ENCODE measurements at places on chromosomes 7 and 10.

GRCh38 chr10:73768881-73769280 lies 13.0 kb upstream of the CHCHD1 start:
- DNase-seq: peak; percentile 76

- DNase-seq: peak; percentile 10
Observed at GRCh38 chr7:134710511-134710853, 63.8 kb downstream of the BPGM start.

DNA sequence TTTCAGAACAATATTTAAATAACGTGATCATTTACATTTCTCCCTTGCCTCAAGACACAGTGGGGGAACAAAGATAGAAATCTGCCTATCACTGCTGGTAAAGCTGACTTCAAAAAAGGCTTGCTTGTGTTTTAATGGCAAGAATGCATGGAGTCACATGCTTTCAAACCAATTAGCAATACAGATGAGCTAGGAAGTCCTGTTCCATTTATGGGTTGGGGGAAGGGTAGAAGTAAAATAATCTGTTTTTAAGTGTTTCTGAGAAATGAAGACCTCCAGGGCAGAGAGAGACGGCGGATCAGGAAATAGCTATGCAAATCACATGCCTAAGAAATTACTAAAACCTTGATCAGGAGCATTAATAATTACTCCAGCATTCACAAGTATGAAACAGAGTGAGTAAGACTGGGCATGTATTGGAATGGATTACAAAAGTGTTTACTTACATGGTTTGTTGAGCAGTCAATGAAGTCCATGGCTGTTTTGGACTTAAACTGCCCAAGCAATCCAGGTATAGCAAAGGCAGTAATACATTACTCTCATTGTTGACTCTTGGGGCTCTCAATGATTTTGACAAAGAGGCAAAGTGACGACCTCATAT lies 142.0 kb downstream of the ARID5B start:
- DNase-seq: no peak

GRCh38 chr10:116817178-116817577 lies 32.1 kb upstream of the ENO4 start:
- DNase-seq: no peak

DNA sequence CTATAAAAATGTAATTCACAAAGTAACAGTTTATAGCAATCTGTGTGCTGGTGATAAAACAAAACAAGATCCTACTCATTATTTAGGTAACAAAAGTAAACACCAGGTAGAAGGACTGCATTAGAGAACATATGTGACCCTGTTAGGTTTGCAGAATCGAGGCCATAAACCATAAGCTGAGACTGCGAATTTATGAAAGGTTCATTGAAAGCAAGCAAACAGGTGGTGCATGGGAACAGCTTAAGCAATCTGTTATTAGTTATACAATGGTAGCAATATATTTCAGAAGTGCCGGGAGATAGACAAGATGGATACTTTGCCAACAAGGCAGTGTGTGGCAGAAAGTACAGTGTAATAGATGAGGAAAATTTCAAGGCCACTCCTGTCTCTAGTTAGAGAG lies 23.5 kb upstream of the FAM133B start:
- no peak for DNase-seq

- DNase-seq: no peak
Observed at GRCh38 chr10:55019439-55019838, 218.4 kb upstream of the PCDH15 start.

- no peak for DNase-seq
Observed at GRCh38 chr10:56763090-56763489, 402.0 kb upstream of the ZWINT start.

- DNase-seq: no peak
Observed at GRCh38 chr10:82618007-82618406, 743.0 kb downstream of the NRG3 start.

DNA sequence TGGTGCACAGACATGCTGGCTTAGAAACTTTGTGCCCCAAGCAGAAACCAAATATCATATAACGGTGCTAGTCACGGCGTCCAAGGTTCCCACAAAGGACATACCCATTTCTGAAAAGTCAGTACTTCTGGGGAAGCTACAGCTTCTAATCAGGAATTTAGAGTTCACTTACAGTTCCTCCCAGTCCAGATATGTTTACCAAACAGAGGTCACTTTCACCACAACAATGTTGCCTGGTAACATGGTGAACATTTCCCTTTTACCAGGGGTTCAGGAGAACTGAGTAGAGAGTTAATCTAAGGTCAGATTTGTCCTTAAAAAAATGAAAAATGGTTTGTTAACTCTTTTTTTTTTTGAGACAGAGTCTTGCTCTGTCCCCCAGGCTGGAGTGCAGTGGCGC lies 265.9 kb upstream of the MKLN1 start:
- DNase-seq: no peak

GRCh38 chr7:151008143-151008510 lies 16.2 kb downstream of the ATG9B start:
- peak; percentile 26 for DNase-seq

DNA sequence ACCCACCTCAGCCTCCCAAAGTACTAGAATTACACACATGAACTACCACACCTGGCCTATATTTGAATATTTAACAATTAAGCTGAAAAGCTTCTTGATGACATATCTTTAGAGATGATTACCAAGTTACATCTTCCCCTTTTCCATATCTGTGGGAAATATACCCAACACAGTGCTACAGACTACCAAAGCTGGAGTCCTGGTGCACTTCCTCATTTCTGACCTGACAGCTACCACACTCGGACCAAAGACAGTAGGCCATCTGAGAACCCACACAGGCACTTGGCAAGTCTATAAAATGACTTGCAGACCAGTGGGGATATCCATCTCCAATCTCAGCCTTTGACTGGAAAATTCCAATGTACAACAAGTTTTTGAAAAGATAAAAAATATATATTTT lies 270.4 kb upstream of the KLF14 start:
- DNase-seq: no peak

- no peak for DNase-seq
Observed at GRCh38 chr10:33410096-33410859, 75.8 kb upstream of the NRP1 start.

GRCh38 chr7:2354939-2355704 lies 495 bp downstream of the EIF3B start:
- DNase-seq: peak; percentile 22

GRCh38 chr7:100360135-100360854 lies 2.4 kb downstream of the PILRB start:
- DNase-seq: no peak

GRCh38 chr10:87713707-87714106 lies 54.0 kb downstream of the PAPSS2 start:
- DNase-seq: no peak

- no peak for DNase-seq
Observed at GRCh38 chr7:51223505-51223904, 93.1 kb downstream of the COBL start.

DNA sequence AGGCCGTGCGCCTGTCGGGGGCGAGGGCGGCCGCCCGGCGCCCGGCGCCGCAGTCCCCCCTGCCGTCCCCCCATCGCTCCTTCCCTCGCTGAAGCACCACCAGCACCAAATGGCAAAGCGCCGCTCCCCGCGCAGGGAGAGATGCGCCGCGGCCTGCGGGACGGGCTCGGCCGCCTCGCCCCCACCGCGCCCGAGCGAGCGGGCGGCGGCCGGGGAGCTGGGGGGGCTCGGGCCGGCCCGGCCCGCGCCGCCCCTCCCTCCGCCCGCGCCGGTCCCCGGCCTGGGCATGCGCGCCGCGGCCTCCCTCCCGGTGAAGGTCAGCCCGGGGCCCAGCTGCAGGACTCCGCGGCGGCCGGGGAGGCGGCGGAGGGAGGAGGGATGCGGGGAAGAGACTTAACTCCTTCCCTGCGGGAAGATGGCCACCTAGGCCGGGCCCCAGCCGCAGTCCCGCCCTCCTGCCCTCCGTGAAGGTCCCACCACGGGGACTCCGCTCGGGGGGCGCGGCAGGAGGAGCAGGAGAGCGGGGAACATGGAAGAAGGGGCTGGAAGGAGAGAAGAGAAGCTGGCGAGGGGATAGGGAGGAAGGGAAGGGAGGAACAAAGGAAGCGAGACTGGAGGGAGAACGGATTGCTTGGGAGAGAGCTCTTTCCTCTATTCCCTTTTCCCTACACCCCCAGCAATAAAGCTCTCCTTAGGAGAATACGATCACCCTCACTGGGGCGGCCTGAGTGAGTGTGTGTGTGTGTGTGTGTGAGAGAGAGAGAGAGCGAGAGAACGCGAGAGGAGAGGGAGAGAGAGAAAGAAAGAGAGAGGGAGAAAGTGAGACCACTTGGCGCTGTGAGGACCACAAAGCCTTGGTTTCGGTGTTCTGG lies 3.4 kb upstream of the SMARCD3 start:
- DNase-seq: no peak

DNA sequence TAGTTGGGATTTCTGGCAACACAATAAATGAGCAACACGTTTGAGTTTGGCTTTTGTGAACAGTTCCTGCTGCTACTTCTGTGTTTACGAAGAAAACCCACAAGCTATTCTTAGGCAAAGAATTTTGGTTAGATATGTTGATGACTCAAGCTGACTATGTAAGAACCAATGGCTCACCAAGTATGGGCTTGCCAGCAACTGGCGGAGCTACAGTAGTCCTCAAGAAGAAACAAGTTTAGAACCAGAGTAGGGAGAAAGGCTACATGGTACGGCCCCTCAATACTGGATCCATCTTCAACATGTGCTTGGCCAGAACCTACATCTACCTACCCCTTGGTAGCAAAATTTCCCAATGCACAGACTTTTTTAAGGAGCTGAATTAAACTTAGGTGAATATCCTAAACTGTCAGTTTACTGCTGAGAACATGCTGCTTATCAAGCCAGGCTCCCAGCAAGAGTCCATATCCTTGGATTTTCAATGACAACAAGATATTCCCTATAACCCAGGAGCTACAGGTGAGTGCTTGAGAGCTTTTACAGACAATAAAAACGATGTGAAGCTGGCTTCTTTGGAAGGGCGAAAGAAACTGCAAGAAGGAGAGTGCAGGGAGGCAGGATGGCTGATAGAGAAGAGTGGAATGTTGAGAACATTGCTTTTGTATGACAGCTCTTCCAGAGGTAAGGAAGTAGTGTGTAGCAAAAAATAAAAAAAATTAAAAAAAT lies 74.3 kb upstream of the ASAH2 start:
- DNase-seq: peak; percentile 35

GRCh38 chr7:30468041-30468440 lies 10.5 kb downstream of the NOD1 start:
- DNase-seq: no peak

DNA sequence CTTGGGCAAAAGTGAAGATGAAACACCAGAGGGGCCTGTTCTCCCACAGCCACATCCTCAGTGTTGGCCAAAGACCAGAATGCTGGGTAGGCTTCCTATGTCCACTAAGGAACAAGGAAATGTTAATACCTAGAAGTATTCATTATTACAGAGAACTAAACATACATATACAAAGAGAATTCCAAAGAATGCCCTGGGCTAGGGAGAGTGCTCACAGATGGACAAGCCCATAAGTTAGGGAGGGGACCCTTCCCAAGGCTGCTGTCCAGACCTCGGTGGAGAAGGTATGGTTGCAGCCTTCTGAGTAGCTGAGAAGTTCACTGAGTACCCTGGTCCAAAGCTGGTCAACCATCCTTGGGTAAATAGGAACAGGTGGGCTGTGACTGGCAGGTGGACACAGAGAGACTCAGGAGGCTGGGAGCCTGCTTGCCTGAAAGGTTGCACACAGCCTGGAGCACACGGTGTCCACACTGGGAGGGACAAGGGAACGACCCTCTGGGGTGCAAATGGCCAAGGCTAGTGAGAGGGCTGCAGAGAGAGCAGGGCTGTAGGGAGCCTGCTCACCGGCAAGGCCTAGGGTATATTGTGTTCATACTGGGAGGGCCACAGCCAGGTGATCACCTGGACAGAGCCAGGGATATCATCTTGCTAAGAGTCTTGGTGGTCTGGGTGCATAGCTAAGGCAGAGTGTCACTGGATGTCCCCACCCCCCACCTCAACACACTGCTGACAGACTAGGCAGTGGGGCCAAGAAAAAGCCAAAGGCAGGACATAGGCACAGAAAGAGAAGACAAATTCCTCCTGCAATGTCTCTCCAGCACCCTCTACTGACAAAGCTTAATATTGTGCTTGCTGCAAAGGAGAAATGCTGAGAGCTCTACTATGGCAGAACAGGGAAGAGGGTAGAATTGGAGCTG lies 40.3 kb downstream of the CPVL start:
- peak; percentile 22 for DNase-seq

Measured in activated CD8-positive, alpha-beta T cell treated with anti-CD3 and anti-CD28 coated beads for 36 hours (primary cell).